HS-27A (cell line): ENCODE measurements at places on chromosomes 11 and 22.

DNA sequence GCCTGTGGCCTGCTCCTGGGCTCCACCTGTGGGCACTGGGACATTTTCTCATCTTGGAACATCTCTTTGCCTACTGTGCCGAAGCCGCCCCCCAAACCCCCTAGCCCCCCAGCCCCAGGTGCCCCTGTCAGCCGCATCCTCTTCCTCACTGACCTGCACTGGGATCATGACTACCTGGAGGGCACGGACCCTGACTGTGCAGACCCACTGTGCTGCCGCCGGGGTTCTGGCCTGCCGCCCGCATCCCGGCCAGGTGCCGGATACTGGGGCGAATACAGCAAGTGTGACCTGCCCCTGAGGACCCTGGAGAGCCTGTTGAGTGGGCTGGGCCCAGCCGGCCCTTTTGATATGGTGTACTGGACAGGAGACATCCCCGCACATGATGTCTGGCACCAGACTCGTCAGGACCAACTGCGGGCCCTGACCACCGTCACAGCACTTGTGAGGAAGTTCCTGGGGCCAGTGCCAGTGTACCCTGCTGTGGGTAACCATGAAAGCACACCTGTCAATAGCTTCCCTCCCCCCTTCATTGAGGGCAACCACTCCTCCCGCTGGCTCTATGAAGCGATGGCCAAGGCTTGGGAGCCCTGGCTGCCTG is 1.4 kb downstream of the SMPD1 start:
- DNase-seq = no peak

DNA sequence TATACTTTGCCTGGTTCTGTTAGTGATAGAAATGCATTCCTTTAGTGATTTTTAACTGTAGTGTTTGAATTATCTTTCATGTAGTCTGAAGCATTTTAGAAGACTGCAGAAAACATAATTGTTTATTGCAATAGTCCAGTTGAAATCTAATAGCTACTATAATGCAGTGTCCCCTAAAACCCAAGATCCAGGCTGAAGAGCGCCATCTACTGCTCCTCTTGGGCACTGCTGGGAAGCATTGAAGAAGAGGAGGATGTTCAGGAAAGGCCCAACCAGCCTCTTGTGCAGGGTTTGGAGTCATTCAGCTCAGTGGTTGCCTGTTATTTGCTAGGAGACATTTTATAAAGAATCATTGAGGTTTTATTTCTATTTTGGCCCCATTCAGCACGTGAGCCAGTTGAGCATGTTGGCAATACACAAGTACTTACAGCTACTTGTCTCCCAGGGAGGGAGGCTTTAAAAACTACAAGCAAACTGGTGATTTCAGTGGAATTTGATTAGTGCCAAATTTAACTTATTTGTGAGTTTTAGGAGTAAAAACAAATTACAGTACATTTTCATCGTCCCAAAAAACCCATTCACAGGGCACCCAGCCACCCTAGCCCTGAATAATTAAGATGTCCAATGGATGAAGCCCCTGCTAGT is 74.9 kb upstream of the HORMAD2 start:
- DNase-seq = peak; percentile 35

GRCh38 chr22:25849522-25849921 is 107.5 kb downstream of the MYO18B start:
- DNase-seq = no peak

GRCh38 chr11:134951305-134951700 is 539.3 kb upstream of the B3GAT1 start:
- DNase-seq = no peak

- DNase-seq = no peak
These were observed 623 bp downstream of the NDUFS8 start for GRCh38 chr11:68031144-68031464.

GRCh38 chr11:103700622-103701021 is 335.8 kb upstream of the DDI1 start:
- no peak for DNase-seq

DNA sequence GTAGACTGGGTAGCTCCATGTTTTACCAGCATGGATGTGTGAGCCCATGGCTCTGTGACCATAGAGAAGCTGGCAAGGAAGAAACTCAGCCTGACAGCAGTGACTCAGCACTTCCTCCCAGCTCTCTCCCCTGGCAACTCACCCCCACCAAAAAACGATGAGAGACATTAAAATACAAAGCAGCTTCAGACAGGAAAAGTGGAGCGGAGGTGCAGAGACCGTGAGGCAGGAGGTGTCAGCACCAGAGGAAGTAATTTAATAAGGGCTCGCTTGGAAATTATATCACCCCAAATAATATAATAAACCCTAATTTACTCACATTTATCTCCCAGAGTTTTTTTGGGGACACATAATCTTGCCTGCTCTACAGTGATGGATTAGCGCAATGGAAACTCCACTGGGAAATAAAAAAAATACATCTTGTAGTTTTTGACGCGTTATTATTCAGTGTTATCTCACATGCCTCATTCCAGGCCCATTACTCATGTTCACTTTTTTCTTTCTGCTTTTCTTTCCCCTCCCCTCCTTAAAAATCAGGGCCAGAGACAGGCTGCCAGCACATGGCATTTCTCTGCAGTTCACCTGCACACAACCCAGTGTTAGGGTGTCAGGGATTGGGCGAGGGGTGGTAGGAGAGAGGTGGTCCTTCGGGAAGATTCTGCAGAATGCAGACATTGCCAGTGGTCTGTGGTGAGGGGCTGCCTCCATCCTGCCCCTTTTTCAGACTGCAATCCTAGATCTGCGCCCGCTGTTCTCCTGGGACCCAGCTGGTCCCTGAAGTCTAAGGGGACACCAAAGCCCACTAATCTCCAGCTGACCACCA is 170.8 kb downstream of the BUD13 start:
- DNase-seq = no peak

DNA sequence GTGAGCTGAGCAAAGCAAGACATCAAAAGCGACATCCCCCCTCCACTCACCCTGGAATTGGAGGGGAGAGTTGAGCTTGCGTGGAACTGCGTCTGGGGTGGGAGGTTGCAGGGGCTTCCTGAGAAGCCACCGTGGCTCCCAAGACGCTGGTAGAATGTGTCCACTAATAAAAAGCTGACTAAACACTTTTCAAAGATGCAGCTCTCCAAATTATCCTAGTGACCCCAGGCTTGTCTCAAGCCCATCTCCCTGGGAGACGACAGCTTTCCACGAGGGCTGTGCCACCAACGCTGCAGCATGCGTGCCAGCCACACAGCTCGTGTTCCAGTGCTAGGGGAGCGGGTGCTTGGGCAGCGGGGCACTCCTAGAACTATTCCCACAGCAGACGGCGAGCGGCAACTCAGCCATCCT is 6.3 kb upstream of the GAL start:
- DNase-seq = no peak

DNA sequence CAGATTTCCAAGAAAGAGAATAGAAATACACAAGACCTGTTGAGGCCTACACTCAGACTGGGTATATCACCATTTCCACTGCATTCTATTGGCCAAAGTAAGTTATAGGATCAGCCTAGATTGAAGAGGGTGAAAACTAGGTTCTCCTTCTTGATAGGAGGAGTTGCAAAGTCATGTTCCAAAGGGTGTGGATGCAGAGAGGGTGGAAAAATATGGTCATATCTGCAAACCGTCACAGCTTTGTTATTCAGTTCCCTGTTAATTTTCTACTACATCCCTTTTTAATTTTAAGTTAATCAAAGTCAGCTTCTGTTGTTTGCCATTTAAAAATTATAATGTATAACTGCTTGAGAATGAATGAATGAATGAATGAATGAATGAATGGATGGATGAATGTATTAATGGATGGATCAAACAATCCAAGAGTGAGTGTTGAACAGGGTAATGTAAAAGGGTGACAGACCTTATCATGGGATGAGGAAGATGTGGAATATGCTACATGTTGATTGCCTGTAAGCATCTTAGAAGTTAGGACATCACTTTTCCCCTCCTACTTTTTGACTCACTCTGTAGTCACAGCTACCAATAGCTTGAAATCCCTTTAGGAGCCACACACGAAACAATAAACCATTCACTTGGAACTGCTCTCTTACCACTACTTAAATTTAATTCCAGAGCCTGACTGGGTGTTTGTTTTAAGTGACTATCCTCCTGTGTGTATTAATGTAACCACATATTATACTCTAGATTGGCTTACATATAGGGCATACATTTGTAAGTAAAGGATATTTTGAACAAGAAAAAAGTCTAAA is 121.5 kb downstream of the CCDC34 start:
- DNase-seq = no peak

- DNase-seq = no peak
These were observed 33.9 kb upstream of the FJX1 start for GRCh38 chr11:35584321-35584720.

DNA sequence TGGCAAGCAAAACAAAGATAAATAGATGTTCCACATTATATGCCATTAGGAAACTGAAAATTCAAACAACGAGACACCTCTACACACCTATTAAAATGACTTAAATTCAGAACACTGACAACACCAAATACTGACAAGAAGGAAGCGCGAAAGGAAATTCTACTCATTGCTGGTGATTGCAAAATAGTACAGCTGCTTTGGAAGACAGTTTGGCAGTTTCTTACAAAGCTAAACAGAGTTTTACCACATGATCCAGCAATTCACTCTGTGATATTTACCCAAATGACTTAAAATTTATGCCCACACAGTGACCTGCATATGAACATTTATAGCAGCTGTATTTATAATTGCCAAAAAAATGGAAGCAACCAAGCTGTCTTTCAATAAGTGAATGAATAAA is 232.6 kb downstream of the CASP12 start:
- no peak for DNase-seq

GRCh38 chr11:43976863-43977262 is 34.4 kb downstream of the C11orf96 start:
- no peak for DNase-seq

DNA sequence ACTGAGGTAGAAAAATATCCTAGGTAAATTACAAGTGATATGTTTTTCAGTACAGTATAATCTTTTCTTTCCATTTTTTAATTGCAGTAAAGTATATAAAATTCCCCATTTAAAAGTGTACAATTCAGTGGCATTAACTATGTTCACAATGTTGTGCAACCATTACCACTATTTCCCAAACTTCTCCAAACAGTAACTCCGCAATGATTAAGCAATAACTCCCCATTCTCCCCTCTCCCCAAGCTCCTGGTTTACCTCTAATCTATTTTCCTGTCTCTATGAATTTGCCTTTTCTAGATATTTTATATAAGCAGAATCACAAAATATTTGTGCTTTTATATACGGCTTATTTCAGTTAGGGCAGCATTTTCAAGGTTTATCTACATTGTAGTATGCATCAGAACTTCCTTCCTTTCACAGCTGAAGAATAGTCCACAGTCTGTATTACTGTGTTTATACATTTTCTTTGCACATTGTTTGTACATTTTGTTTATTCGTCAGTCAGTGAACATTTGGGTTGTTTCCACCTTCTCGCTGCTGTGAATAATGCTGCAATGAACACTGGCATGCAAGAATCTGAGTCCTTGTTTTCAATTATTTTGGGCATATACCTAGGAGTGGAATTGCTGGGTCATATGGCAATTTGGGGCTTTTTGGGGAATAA is 110.7 kb downstream of the RPL27A start:
- DNase-seq = no peak

GRCh38 chr11:134425816-134426536 is 13.9 kb upstream of the B3GAT1 start:
- DNase-seq = no peak

- DNase-seq = no peak
These were observed 43.2 kb downstream of the MACROD1 start for GRCh38 chr11:64122411-64123410.

DNA sequence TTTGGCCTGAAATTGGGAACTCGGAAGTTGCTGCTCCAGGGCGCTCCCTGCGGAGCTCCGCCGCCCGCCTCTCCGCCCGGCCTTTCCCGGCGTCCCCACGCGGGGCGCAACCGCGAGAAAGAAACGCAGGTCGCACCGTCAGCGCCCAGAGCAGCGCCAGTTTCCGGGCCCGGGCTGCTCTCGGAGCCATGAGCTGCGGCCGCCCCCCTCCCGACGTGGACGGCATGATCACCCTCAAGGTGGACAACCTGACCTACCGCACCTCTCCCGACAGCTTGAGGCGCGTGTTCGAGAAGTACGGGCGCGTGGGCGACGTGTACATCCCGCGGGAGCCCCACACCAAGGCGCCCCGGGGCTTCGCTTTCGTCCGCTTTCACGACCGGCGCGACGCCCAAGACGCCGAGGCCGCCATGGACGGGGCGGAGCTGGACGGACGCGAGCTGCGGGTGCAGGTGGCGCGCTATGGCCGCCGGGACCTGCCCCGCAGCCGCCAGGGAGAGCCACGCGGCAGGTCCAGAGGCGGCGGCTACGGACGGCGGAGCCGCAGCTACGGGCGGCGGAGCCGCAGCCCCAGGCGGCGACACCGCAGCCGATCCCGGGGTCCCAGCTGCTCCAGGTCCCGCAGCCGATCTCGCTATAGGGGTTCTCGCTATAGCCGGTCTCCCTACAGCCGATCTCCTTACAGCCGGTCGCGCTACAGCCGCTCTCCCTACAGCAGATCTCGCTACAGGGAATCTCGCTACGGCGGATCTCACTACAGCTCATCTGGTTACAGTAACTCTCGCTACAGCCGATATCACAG is 521 bp downstream of the SRSF8 start:
- DNase-seq = peak; percentile 64

DNA sequence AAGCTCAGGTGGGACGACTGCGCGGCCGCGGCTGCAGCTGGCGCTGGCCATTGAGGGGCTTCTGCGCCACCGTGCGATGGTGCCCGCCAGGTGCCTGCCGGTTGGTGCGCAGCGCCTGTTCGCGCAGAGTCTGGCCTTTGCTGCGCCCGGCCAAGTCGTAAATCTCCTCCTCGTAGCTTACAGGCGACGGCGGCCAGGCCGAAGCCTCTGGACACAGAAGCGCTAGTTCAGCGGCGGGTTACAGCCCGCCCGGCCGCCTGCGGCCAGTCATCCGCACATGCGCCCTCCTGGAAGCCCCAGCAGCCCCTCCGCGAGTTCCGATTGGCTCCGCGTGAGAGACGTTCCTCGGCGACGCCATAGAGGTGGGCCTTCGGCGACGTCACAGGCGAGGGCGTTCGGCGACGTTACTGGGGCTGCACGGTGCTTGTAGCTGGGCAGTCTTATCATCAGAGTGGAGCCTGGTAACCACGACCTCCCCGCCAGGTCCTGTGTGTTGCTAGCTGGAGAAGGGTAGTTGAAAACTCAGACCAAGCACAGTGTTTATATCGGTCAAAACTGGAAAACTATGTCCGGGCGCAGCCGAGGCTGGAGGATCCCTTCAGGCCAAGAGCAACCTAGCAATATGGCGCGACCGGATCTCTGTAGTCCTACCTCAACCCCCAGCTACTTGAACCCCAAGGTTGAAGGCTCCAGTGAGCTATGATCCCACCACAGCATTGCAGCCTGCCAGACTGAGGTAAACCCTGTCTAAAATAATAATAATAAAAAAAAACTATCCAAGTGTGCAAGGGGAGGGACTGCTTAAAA is 265.7 kb downstream of the OR4C45 start:
- DNase-seq = no peak

GRCh38 chr22:28462041-28462440 is 217.6 kb downstream of the TTC28 start:
- DNase-seq = no peak

GRCh38 chr11:95042906-95043305 is 6.3 kb upstream of the KDM4F start:
- no peak for DNase-seq

GRCh38 chr11:110243791-110244190 is 52.6 kb downstream of the RDX start:
- no peak for DNase-seq

GRCh38 chr11:16193897-16194381 is 162.4 kb downstream of the SOX6 start:
- no peak for DNase-seq

GRCh38 chr11:125429174-125429707 is 66.8 kb downstream of the FEZ1 start:
- no peak for DNase-seq
